ENCODE measurements at places on chromosomes 4 and X. TPM values are rescaled to one million over a fixed set of nuclear protein-coding genes. Genes with fewer than 3 reads are reported as not detected.
A peak's percentile ranks its signal among the peaks of the same experiment; 100 is the strongest.

DNA sequence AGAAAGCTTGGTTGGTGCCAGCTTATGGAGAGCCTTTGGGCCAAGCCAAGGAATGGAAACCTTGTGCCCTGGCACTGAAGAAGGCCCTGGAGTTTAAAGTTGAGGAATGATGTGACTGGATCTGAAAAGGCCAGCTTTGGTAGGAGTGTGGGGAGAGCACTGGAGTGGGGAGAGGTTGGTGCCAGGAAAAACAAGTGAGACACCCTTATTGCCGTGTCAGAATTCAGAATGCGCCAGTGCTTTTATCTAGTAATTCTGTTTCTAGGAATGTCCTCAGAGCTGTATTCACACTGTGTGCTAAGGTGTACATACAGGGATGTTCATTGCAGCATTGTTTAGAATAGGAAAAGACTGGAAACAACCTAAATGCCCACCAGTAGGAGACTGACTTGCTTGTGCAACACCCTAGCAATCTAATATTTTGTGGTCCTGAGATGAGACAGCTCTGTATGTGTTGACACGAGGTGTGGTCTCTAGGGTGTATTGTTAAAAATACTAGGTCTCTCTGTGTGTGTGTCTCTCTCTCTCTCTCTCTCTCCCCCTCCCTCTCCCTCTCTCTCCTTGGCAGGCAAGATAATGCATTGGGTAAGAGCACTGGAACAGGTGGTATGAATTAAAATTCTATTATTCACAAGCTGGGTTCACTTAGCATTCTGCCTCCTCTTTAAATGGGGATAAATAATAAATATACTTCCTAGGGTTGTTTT is 107.8 kb downstream of the GATB start:
- no peak for DNase-seq

- peak; percentile 25 for DNase-seq
Observed at GRCh38 chrX:48648336-48648751, 35.3 kb upstream of the WAS start.

The BEND4 gene
- under 0.01 TPM for polyA plus RNA-seq

The NDNF gene
- 4.6 TPM for polyA plus RNA-seq

The ZCCHC18 gene
- polyA plus RNA-seq = 0.48 TPM

Data from heart right ventricle (tissue), 16 donors.